ENCODE measurements at places on chromosomes 1 and 21.

GRCh38 chr21:26835714-26836265, 9.4 kb downstream of the ADAMTS1 start:
- DNase-seq: no peak

DNA sequence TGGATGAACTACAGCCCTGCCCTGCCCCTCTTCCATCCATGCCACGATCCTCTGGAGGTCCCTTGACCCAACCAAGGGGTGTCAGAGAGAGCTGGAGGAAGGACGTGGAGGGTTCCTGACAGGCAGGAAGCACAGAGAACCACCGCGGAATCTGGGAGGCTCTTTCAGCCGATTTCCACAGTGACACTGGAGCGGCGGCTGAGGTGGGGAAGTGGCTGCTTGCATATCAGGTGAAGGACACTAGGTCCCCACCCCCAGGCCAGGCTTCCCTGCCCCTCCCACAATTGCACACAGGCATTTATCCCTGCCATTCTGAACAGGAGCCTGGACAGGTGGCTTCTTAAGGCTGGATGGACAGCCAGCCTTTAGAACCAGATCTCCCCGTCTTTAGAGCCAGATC, 17.5 kb downstream of the LRRC71 start:
- DNase-seq: no peak

- no peak for DNase-seq
Measured at GRCh38 chr1:40155135-40155534, 6.1 kb upstream of the RLF start.

DNA sequence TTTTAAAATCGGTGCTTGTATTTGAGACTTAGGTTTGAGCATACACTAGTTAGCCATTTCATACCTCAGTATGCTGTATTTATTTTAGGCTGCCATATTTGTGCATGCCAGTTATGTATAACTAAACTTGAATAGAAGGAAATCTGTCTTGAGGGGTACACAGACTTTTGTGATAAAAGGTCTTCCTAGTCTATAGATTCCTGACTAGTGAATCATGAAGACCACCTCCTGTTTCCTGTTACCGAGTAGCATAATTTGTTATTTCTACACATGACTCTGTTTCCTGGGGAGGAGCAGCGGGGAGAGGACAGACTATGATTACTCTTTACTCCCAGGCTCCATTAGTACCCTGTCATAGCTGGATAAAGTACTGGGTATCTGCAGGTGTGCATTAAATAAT, 316.8 kb upstream of the SNX7 start:
- DNase-seq: no peak

DNA sequence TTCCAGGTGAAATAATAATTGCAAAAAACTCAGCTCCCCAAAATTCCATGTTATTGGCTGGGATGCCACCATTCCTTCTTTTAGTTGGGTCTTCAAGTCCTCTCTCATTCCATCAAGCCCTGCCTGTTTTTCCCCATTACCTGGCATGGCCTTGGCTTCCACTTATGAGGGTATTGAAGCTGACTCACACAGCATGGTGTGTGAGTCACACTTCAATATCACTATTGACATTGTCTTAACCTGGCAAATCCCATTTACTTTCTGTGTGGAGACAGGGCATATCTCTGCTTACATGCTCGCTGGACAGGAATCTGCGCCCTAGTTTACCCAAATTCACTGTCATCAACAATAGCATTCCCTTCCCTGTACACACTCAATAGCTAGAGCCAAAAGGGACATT, 1806.8 kb downstream of the BRINP3 start:
- no peak for DNase-seq

Measured in NCI-H1105 (cell line).